ENCODE measurements at places on chromosomes 2 and 18. TPM values are rescaled to one million over a fixed set of nuclear protein-coding genes. Genes with fewer than 3 reads are reported as not detected.

Gene POTEJ
- not detected for total RNA-seq

Gene PASK
- 5.4 TPM for total RNA-seq

Gene OR6B2
- total RNA-seq, result not detected

Gene MATN3
- 1.6 TPM for total RNA-seq

- no peaks in the 10 kb centered on the region for H3K4me1 ChIP-seq
- DNase-seq, result no peak
- H3K36me3 ChIP-seq, result no peaks in the 10 kb centered on the region
- H3K27ac ChIP-seq, result no peak overlapping the region
Observed at GRCh38 chr2:95272299-95272751, 1.9 kb upstream of the PROM2 start.

Data from aorta (tissue), 5 donors.